ENCODE measurements at places on chromosomes 1 and 21. TPM values are rescaled to one million over a fixed set of nuclear protein-coding genes. Genes with fewer than 3 reads are reported as not detected.

DNA sequence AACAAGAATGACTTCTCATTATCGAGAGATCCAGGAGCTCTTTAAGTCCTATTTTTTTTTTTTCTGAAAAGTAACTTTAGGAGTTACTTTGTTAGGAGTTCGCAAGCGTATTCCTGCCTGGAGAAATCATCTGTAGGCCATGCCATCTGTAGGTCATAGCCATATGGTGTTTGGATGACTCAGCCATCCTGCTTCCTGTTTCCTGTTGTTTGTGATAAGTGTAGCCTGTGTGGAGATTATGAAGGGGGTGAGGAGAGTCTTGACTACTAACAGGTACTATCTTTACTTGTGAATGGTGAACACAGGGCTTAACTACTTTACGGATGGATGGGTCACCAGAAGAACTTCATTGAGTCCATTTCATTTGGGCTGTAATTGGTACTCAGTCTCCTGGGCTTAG lies 327.2 kb downstream of the PTPRU start:
- DNase-seq, result no peak

The ZNF697 gene
- total RNA-seq, result 0.68 TPM

DNA sequence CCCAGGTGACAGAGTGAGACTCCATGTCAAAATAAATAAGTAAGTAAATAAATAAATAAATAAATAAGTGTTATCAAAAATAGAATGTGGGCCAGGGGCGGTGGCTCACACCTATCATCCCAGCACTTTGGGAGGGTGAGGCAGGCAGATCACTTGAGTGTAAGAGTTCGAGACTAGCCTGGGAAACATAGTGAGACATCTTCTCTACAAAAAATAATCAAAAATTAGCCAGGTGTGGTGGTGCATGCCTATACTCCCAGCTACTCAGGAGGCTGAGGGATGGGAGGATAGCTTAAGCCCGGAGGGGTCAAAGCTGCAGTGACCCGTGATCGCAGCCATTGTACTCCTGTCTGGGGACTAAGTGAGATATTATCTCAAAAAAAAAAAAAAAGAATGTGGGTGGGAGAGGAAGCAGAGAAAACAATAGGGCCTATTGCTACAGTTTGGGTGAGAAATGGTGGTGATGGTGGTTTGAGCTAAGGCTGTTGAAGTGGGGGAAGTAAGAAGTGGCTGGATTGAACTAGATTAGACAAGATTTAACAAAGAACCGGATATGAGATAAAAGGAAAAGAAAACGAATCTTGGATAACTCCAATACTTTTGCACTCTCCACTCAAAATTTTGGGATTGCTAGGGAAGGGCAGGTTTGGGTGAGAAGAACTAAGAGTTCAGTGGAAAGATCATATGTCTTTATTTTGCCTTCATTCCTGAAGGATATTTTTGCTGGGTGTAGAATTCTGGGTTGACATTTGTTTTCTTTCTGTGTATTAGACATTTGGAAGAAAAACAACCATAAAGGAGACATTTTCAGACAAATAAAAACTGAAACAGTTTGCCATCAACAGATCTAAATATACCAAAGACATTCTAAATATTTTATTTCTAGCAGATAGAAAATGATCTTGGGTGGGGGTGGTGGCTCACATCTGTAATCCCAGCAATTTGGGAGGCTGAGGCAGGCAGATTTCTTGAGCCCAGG lies 57.1 kb upstream of the SPOCD1 start:
- no peak for DNase-seq

- no peak for DNase-seq
Observed at GRCh38 chr1:224726441-224727182, 110.5 kb downstream of the CNIH3 start.

Measured in activated CD4-positive, alpha-beta memory T cell treated with anti-CD3 and anti-CD28 coated beads for 36 hours (primary cell).